Stimulated activated CD4-positive, alpha-beta T cell treated with anti-CD3 and anti-CD28 coated beads, Interleukin-1b, Interleukin-23, amount 100 ng/mL, for 1 hour (primary cell): ENCODE measurements at places on chromosomes 5 and 9.

DNA sequence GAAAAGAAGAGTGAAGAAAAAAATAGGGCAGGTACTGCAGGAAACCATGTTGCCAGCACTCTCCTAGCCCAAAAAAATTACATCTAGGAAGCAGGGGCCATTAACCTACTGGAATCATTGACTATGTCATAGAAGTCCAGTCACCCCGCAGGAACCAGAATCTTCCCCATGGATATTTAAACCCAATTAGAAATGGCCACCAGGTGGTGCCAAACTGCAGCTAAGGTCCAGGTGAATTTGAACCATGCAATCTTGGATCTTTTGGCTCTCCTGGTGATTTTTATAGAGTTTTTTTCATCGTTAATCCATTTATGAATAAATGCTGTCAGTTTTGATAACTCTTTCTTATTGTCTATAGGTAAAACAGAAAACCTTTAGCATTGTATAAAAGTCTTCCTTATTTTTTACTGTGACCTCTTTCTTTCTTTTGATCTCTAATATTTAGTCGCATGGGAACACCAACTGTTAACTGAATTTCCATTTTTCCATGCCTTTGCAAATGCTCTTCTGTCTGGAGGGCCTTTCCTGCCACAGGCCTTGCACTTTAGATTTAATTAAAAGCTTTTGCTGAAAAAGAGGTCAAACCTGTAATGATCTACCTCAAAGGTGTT is 147.5 kb upstream of the FGF10 start:
- DNase-seq, result no peak

GRCh38 chr5:173246511-173246910 is 11.5 kb upstream of the NKX2-5 start:
- no peak for DNase-seq

- DNase-seq, result no peak
Observed at GRCh38 chr5:170612256-170612678, 108.4 kb downstream of the KCNIP1 start.

DNA sequence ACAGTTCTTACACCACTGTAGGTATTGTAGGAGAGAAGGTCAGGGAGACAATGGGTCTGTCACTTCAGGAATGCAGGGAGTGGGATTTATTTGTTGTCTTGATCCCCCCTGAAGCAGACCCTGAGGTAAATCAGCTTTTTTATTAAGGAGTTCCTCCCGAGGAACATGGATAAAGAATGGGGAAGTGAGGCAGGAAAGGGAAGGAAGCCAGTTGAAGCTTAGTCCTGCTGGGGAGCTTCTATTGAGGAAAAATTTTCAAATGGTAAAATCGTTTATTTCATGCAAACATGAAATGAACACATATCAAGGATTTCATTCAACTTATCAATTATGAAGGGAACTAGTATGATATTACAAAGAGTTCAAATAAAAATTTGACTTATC is 318.6 kb upstream of the PIK3R1 start:
- no peak for DNase-seq

DNA sequence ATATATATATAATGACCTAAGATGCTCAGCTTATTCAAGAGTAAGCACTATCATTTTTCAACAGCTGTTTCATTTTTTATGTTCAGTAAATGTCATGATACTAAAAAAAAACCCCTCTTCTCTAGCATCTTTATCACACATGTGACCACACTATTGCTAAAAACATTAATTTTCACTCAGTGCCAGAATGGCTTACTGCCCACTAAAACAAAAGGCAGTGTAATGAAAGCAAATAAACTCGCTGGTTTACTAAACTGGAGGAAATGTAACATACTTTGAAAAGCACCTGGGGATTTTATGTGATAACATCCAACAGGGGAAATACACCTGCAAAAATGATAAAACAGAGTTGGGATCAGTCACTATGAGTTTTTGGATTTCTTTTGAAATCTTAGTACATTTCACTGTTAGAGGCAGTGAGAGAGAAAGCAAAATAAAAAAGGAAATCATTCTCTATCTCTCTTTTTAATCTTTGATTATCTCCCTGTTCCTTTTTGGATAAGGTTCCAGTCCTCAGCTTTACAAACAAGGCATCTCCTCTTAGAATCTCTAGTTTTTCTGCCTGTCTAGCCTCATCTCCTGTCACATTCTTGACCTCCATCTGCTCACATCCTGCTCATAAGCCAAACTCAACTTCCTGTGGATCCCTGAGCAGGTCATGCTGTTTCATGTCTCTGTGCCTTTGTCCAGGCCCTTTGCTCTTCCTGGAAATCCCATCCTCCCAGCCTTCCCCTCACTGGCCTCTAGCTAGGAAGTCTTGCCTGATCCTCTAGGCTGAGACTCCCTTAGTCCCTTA is 338.0 kb downstream of the MAN2A1 start:
- DNase-seq, result no peak

DNA sequence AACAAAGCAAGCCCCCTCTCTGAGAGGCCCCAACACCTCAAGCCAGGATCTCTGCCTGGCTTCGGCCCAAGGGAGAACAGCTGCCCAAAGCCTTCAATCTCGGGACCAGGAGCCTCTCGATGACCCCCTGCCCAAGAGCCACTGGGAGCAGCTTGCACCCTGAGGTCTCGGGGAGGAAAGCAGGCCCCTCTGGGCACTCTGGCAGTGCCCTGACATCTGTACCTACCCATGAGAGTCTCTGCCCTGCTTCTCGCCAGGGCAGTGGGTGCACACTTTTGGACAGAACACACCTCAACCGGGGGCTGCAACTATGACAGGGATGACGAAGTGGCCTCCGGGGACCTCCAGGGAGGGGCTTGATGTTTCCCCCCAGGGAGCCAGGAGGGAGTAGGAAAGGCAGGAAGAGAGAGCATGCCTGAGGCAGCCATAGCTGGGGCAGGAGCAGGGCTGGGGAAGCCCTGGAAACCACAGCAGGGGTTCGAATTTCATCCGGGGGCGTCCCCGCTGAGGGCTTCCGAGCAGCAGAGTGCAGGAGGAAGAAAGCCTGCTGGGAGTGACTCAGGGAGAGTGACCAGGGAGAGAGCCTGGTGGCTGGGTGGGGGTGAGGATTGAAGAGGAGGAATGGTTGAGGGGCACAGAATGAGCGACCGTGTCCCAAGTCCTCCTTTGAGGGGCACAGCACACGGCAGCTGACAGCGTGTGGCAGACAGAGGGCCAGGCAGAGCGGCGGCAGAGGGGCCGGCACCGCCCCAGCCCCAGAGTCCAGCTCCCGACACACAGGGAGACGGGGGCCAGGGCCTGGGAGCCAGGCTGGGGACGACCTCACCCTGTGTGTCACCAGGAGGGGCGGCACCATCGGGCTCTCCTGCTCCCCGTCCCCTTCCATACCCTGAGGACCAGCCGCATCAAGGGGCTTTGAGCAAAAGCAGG is 1.8 kb downstream of the LPCAT1 start:
- no peak for DNase-seq

GRCh38 chr5:40627706-40628105 is 52.0 kb upstream of the PTGER4 start:
- DNase-seq, result no peak

GRCh38 chr5:93299681-93300308 is 281.2 kb downstream of the NR2F1-AS1 start:
- no peak for DNase-seq

DNA sequence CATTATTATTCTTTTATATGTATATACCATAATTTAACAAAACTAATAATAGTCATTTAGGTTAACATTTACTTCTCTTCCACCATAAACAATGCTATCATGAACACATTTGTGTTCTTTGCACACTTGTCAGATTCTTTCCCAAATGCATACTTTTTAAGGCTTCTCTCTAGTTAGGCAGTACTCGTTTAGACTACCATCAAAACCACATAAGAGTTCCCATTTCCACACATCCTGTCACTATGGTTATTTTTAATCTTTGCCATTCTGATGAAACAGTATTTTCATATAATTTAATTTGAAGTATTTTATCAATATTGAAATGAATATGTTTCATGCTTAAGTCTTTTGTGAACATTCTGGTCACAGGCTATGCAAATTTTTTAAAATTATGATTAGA is 15.1 kb downstream of the DROSHA start:
- no peak for DNase-seq

- no peak for DNase-seq
Observed at GRCh38 chr9:23638011-23638410, 188.0 kb downstream of the ELAVL2 start.

GRCh38 chr9:135993409-135993742 is 32.2 kb upstream of the UBAC1 start:
- no peak for DNase-seq

GRCh38 chr5:14902826-14903560 is 31.4 kb upstream of the ANKH start:
- no peak for DNase-seq

DNA sequence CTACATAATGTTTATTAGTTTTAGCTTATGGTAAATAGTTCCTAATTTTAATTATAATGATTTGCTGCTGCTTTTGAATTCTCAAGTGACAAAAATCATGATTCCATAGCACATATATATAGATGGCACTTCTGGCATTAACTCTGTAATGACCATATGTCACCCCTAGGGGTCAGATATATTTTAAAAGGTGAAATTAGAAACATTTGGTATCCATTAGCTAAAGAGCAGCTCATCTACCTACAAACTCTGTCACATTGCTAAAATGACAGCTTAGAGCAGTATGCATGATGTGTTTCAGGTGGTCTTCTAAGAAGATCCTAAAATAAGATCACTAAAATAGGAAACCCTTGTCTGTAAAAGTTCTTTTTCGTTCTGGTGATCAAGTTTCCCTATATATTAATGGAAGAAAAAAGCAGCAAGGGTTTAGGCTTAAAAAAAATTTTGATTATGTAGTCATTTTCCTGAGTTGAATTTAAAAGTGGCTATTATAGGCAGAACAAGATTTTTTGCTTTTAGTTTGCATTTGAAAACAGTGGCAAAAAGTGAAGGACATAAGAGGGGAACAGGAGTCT is 157.7 kb upstream of the POU5F2 start:
- DNase-seq, result no peak

DNA sequence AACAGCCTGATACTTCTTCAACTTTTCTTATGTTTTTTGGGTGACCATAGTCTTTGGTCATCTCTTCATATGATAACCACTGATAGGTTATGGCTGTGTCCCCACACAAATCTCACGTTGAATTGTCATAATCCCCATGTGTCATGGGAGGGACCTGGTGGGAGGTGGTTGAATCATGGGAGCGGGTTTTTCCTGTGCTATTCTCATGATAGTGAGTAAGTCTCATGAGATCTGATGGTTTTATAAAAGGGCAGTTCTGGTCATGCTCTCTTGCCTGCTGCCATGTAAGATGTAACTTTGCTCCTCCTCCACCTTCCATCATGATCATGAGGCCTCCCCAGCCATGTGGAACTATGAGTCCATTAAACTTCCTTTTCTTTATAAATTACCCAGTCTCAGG is 8.7 kb downstream of the RHOBTB3 start:
- no peak for DNase-seq

GRCh38 chr9:77912895-77913693 is 118.5 kb downstream of the GNAQ start:
- no peak for DNase-seq

GRCh38 chr9:88092797-88093331 is 45.4 kb downstream of the SPATA31C2 start:
- no peak for DNase-seq

- no peak for DNase-seq
Observed at GRCh38 chr9:76552751-76553455, 93.9 kb downstream of the GCNT1 start.

- no peak for DNase-seq
Observed at GRCh38 chr5:174567506-174568141, 156.8 kb upstream of the MSX2 start.

GRCh38 chr9:111094958-111095357 is 56.7 kb upstream of the LPAR1 start:
- DNase-seq, result no peak

DNA sequence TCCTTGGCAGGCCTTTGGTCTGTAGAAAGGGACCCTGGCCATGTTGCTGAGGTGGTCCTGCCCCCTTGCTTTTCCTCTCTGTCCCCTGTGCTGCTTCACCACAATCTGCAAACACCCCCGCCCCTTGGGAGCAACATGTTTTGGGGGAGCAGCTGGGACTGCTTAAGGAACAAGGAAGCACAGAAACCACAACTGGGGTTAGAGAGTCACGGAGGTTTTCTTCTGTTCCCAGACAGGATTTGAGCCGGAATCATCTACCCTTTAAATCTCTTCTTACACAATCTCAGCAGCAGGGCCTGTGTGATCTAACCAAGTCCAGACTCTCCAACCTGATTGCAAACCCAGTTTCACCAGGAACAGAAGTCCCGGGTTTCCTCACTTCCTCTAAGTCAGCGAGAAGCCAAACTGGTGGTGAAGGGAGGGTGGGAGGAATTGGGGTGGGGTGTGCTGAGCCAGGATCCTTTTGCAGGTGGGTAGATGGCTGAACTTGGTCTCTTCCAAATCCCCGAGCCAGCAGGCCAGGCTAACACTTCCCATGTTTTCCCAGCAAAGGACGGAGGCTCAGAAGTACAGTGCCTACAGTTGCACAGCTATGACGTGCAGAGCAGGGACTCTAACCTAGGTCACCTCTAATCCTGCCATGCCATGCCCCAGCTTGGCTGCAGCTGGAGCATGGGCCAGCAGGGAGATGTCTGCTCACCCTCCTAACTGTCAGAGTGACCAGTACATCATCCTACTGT is 25.0 kb downstream of the SH3PXD2B start:
- DNase-seq, result no peak

- DNase-seq, result no peak
Observed at GRCh38 chr9:89891221-89891590, 286.4 kb downstream of the GADD45G start.

DNA sequence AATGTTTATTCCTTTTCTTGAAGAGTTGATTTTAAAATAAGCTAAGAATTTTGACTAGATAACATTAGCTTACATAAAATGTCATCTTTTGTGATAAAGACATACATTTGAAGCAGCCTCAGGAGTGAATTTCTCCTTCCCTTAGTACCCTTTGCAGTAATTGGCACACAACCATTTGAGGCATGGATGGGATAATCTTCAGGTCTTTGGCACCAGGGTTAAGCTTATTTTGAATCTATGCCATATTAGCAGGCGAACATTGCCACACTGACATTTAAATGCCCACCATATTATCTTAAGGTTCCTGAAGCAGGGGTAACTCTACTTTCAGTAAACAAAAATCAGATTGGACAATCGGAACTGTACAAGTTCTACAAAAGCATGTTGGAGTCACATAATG is 126.0 kb downstream of the NR3C1 start:
- no peak for DNase-seq

DNA sequence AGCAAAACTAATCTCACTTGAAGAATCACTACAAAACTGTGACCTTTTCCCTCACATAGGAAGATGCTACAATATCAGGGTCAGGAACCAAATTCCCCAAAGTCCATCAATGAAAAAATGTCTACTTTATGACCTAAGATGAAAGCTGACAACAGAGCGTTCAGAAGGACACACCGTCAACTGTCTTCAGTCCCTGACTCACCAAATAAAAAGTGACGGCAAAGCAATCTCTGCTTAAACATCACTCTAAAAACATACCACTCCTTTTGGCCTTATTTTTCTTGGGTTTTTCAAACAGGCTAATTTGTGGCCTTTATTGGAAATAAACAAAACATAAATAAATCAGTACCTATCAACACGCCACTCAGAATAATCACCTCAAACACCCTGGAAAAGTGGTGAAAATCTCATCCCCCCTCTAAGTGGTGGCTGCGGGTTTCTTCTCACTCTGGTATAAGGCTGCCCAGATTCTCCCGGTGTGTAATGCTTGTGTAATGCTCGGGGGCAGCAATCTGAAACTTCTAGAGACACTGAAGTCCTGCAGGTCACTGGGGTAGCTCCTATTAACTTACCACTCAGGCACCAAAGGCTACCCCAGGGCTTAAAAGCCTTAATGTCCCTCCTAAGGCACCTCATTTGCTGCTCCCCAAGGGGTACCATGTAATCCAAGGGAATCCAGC is 29.5 kb downstream of the SEMA4D start:
- no peak for DNase-seq

- DNase-seq, result no peak
Observed at GRCh38 chr5:118405650-118406061, 582.7 kb downstream of the DTWD2 start.
